SIG-M5 (cell line): ENCODE measurements at places on chromosomes 6 and 20.

DNA sequence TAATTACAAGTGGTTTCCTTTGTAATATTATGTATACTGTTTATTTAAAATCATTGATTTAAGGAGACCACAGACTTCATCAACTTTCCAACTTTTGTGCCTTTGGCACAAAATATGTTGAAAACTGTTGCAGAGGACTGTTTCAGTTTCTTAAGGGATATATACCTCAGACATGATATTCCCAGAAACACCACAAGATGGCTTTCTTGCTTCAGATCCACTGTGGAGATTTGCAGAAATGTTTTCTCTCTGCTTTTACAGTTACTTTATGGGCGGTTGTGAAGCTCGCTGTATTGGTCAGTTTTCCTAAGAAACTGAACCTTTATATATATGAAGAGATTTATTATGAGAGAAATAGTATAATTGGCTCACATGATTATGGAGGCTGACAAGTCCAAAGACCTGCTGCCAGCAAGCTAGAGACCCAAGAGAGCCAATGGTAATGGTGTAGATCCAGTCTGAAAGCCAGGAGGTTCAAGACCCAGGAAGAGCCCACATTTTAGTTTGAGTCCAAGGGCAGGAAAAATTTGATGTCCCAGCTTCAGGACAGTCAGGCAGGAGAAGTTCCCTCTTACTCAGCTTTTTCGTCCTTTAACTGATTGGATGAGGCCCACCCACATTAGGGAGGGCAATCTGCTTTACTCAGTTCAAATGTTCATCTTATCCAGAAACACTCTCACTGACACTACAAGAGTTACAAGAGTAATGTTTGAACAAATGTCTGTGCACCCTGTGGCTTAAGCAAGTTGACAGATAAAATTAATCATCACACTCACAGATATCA lies 12.8 kb downstream of the ME1 start:
- DNase-seq = no peak

- no peak for DNase-seq
Measured at GRCh38 chr6:116370760-116371119, at the start of gene DSE. Gene DSE (plus strand): TSS chr6:116370947. CDS start chr6:116399251, 28,304 bp downstream.

- DNase-seq = no peak
Measured at GRCh38 chr20:2179233-2179580, 77.6 kb downstream of the STK35 start.

DNA sequence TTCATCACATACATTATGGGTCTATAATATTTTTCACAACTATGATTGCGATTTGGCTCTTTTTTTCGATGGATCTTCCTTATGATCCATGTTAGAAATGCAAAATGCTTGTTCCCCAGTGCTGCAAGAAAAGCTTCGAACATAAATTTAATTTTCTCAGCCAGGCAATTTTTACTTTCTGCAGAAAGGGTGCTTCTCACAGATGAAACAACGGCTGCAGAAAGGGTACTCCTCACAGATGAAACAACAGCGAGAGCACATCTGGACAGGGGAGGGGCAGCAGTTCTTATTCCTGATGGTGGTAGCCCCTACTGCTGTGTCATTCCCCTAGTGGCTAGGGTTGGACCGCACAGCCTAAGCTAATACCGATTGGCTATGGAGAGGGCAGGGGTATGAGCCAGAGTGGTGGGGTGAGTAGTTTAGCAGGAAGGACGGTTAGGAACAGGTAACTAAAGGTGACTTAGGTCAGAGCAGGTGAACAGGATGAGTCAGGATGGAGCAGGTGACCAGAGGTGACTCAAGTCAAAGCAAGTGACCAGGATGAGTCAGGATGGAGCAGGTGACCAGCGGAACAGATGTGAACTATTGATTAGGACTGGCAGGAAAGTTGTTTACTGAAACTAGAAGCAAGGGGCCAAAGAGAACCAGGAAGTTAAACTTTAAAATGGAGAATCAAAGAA lies 13.4 kb upstream of the TREML4 start:
- no peak for DNase-seq

DNA sequence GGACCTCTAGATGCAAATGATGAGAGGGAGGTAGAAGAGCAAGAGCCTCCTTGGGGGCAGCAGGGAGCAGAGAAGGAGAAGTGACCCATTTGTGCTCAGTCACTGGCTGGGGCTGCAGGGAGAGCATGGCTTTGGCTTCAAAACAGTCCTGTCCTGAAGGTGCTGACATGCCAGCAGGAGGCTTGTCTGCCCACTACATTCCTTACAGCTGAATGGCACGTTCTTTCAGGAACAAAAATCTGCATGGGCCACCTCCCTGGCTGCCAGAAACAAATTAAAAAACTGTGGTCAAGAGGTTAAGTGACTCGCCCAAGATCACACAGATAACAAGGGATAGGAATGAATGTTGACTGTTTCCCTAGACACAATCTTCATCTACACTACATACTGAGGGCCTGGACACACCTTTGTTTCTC lies 188.8 kb downstream of the HIVEP2 start:
- no peak for DNase-seq

DNA sequence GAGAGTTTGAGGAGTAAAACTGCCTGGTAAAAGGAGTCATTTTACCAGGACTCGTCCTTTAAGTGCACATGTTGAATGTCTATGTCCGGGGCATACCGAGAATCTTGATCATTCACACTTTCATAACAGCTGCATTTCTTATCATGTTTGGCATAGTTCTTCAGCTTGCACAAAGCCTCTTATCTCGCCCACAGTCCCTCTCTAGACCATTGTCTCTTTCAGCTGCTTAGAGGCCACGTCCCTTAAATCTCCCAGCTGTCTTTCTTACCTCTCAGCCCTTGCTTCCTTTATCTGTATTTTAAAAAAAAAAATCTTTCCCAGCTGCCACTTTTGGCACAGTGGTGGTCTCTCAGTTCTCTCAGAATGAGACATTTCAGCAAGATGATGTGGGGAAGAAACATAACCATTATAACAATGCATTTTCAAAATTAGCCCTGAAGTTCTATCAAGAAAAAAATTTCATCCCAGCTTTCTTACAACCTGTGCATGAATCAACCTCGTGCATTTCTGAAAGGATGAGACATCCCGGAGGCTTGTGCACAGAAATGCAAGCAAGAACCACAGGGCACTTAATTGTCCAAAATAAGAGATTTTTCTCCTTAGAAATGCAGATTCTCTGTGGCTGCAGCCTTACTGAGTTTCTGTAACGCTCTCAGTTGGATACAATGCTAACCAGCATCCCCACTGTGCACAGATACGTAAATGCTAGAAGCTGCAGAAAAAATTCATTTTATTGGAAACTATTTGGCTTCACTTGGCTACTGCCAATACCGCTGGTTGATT lies 24.2 kb downstream of the RBM24 start:
- no peak for DNase-seq

DNA sequence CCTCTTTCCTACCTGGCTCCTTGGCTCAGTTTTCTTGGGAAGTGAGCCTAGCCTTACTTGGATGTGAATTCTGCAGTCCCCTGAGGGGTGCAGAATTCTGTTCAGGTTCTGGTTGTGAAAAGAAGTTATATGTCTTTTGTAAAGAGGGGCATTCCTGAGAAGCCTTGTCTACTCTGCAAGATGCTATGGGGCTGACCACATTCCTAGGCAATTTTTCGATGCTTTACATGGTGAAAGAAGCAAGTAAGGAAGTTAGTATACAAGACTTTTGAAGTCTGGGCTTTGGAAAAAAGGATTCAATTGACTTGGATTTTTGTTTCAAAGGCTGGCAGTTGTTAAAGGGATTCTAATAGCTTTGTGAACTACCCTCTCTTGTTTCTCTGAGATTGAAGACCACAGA lies 167.9 kb upstream of the STMND1 start:
- DNase-seq = no peak

DNA sequence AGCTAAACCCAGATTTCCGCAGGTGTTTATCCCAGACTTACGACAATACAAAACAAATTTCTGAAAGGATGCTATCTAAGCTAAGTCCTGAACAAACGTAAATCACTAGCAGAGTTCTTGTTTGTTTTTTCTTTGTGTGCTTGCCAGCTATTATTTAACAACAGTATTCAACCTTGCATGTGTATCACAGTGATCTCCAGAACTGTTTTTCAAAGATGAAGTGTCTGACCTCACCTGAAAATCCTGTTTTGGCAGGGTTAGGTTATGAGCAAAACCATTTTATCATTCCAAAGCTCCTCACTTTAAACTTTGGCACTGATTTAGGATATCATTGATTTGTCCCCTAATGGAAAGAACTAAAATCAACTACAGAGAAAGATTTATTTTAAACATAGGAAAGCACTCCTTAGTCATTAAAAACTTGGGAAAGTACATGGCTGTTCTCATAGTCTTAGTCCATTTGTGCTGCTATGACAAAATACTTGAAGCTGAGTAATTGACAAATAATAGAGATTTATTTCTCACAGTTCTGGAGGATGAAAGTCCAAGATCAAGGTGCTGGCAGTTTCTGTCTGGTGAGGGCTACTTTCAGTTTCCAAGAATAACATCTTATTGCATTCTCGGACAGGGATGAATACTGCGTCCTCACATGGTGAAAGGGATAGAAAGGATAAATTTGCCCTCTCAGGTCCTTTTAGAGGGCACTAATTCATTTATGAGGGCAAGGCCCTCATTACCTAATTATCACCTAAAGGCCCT lies 20.8 kb upstream of the BMP5 start:
- DNase-seq = no peak

DNA sequence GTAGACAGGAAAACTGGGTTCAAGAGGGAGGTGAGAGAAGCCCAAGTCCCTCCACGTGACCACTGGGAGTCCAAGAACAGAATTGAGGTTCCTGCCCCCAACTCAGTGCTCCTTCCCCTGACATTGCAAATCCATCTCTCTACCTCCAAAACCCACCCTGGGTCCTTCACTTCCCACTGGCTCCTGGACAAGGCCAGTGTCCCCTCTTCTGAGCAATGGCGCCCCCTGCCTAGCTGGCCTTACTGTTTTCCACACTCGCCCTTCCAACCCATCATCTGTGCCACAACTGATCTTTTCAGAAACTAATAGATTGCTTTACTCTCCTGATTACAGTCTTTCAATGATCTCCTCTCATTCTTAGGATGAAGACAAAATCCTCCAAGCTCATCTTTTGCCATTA lies 200.3 kb downstream of the ANKRD60 start:
- no peak for DNase-seq

DNA sequence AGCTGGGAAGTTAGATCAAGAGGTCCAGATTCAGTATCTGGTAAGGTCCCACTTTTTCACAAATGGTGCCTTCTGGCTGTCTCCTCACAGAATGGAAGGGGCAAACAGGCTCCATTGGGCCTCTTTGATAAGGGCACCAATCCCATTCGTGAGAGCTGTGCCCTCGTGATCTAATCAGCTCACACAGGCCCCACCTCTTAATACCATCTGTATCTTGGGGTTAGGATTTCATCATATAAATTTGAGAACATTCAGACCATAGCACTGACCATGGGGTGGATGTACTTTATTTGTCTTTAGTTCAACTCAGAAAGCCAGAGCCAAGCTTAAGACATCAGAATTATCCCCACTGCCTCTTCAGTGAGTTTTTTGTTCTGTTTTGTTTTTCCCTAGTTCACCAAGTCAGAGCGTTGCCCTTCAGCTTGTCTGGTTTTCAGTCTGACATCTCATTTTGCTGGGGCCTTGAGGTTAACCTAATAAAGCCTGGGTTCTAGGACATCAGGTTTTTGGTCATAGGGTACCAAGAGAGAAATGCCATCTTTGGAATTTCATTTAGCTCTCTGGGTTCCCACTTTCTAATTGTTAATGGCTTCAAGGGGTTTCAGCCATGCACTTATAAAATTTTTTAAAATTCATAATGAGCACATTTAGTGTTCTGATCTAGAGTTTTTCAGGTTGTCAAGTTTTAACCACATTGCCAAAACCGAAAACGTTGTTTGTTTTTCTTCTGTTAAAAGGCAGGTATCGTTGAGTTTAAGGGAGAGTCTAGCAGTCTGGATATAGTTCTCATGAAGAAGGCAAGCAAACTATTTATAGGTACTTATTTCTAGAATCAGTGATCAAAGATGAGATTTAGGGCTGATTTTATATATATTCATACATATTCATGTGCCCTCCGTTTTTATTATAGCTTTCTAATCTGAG lies 19.0 kb downstream of the SENP6 start:
- DNase-seq = no peak
